Nephron progenitor cell (in vitro differentiated cells): ENCODE measurements at places on chromosomes 2 and 18.

GRCh38 chr2:65055422-65056214 is 598 bp upstream of the CEP68 start:
- H3K36me3 ChIP-seq, result peaks cover 16% of the 10 kb centered on the region
- DNase-seq, result peak; percentile 63
- H3K4me3 ChIP-seq, result peak overlapping the region; percentile 92
- peaks cover 14% of the 10 kb centered on the region for H3K27me3 ChIP-seq
- H3K27ac ChIP-seq, result no peak overlapping the region

DNA sequence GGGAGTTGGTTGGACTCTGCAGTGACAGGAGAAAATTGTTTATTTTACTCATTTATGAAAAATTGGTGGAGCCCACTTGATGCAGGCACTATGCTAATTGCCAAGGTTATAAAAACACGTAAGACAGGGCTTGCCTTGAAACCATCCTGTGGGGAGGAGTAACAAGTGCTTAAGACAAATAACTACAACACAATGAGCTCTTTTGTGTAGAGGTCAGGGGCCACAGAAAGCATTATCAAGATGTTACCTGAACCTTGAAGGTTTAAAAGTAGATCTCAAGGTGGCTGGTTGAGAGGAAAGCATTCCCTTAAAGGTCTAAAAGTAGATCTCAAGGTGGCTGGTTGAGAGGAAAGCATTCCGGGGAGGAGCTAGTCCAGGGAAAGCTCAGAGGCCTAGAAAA is 381.8 kb upstream of the POU3F3 start:
- no peaks in the 10 kb centered on the region for H3K36me3 ChIP-seq
- H3K27ac ChIP-seq, result no peak overlapping the region
- peaks cover 33% of the 10 kb centered on the region for H3K4me1 ChIP-seq
- DNase-seq, result no peak

DNA sequence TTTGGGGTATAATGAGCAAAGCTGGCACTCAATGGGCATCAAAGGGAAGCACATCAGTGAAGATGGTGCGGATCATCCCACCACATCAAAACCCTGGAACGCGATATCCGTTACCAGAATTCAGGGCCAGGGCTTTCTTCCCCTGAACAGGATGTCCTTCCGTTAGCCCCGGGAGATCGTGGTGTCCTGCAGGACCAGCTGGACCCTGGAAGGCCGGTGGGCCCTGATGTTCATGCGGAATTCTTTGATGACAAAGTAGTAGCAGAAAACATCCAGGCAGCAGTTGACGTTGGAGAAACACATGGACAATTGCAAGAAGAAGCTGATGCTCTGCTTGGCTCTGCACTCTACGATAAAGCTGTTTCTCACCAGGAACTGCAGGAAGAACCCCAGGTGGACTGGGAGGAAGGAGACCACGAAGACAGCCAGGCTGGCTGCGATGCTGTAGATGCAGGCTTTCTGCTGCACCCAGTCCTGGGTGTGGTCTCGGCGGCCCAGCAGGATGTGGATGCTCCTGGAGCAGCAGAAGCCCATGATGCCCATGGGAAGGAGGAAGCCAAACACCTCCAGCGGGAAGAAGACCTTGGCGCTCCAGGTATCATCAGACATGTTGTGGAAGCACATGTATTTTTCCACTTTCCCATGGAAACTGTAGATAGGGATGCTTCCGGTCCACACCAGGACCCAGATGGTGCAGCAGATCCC is 15.0 kb downstream of the GPR55 start:
- no peaks in the 10 kb centered on the region for H3K36me3 ChIP-seq
- H3K4me3 ChIP-seq, result no peak overlapping the region
- peaks cover 75% of the 10 kb centered on the region for H3K4me1 ChIP-seq
- peaks cover 4% of the 10 kb centered on the region for H3K27me3 ChIP-seq

- DNase-seq, result no peak
- peaks cover 63% of the 10 kb centered on the region for H3K36me3 ChIP-seq
- H3K27ac ChIP-seq, result no peak overlapping the region
- H3K4me3 ChIP-seq, result no peak overlapping the region
Measured at GRCh38 chr2:109558076-109558882, 55.5 kb downstream of the SEPTIN10 start.

DNA sequence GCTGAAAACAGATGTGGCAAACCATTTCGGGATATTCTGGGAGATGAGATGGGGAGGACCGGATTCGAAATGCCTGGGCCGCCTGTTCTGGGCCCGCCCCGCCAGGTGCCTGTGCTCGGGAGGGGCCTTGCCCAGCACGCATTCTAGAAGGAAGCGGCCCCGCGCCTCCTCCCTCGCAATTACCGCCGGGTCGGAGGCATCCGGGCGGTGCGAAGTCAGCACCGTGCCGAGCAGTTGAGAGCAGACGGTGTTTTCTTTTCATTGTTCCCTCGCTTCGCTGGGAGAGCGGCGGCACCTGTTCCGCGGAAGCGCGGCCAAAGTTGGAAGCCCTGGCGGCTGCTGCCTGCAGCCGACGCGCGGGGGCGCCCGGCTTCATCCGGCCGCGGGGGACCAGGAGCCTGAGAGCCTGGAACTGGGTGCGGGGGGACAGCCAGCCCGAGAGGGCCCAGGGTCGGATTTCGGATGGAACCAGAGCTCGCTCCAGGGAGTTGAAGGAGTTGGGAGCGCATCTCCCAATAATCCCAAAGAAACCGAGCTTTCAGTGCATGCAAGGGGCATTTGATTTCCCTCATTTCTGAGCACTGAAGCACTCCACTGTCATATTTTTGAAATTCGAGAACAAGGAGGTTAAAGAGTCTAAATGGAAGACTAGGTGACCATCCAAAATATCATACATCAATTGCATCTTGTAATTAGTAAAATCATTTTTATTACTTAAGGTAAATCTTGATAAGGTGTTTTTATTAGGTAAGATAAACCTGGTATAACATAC is 241.8 kb upstream of the RAB12 start:
- DNase-seq, result peak; percentile 73
- H3K36me3 ChIP-seq, result no peaks in the 10 kb centered on the region
- peaks cover 30% of the 10 kb centered on the region for H3K27me3 ChIP-seq

DNA sequence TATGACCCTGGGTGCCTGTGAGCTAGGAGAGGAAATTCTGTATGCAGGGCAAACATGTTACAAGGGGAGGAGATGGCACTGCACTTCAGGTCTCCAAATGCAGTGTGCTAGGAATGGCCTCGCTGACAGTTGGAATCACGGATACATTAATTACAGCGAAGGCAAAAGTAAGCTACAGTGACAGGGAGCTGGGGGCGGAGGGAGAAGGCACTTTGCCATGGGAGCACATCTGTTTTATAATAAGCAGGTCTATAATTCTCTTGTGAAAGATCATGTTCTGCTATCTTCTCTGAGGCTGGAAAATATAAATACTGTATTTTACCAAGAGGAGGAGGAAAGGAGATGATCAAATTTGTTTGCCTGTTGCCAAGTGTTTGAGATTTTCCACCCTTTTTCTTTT is 56.3 kb upstream of the FZD5 start:
- no peak overlapping the region for H3K4me3 ChIP-seq
- H3K27ac ChIP-seq, result no peak overlapping the region
- H3K27me3 ChIP-seq, result peaks cover 11% of the 10 kb centered on the region
- H3K36me3 ChIP-seq, result peaks cover 17% of the 10 kb centered on the region
- peaks cover 25% of the 10 kb centered on the region for H3K4me1 ChIP-seq

DNA sequence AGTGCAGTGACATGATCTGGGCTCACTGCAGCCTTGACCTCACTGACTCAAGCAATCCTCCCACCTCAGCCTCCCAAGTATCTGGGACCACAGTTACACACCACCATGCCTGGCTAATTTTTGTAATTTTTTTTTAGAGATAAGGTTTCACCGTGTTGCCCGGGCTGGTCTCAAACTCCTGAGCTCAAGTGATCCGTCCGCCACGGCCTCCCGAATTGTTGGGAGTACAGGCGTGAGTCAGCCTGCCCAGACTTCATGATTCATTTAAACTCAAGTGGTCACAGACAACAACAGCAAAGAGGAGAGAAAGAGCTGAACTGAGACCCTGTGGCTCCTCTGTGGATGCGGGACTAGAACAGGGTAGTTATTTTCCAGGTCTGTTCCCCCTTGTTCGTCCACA is 83.0 kb downstream of the TSHZ1 start:
- DNase-seq, result no peak
- no peaks in the 10 kb centered on the region for H3K27me3 ChIP-seq
- H3K36me3 ChIP-seq, result peaks cover 48% of the 10 kb centered on the region
- H3K27ac ChIP-seq, result peak overlapping the region; percentile 72
- no peak overlapping the region for H3K4me3 ChIP-seq
- H3K4me1 ChIP-seq, result peaks cover 9% of the 10 kb centered on the region

GRCh38 chr2:219648176-219648575 is 20.7 kb downstream of the SLC4A3 start:
- peaks cover 22% of the 10 kb centered on the region for H3K4me1 ChIP-seq
- no peak for DNase-seq
- peaks cover 26% of the 10 kb centered on the region for H3K27me3 ChIP-seq
- H3K36me3 ChIP-seq, result no peaks in the 10 kb centered on the region
- no peak overlapping the region for H3K27ac ChIP-seq

DNA sequence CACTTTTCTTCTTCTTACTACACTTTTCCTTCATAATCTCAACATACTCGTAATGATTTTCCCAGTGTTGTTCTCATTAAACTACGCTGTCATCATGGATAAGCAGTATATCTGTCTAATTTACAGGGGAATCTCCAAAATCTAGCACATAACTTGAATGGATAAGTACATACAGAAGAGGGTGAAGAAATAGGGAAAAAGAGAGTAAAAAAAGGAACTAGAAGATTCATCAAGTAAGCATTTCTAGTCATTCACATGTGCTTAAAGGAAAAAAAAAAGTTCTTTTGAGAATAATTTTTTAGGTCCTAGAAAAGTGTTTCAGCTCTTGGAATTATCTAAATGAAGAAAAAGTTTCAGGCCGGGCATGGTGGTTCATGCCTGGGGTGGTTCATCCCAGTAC is 51.6 kb downstream of the SRBD1 start:
- H3K4me3 ChIP-seq, result no peak overlapping the region
- DNase-seq, result no peak
- no peaks in the 10 kb centered on the region for H3K4me1 ChIP-seq

DNA sequence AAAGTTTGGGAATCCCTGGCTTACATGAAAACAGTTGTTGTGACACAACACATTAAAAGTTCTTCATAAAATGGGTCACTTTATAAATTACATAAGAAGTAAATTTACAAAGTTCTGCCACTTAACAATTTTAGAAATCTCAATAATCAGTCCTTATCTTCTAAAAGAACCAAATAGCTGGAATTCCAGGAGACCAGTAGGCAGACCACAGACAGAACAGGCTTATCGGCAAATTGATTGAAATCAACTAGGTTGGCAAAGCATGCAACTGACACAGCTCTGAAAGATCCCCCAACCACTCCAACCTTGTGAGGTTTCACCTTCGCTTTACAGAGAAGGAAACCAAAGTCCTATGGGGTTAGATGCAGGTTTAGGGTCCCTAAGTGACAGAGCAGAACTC is 103.0 kb downstream of the DNER start:
- no peaks in the 10 kb centered on the region for H3K4me1 ChIP-seq
- H3K4me3 ChIP-seq, result no peak overlapping the region
- H3K36me3 ChIP-seq, result no peaks in the 10 kb centered on the region
- no peak overlapping the region for H3K27ac ChIP-seq

GRCh38 chr2:96811917-96812316 is 4.2 kb upstream of the CNNM3 start:
- no peak overlapping the region for H3K4me3 ChIP-seq
- peaks cover 9% of the 10 kb centered on the region for H3K4me1 ChIP-seq
- no peak for DNase-seq
- peaks cover 9% of the 10 kb centered on the region for H3K27me3 ChIP-seq

DNA sequence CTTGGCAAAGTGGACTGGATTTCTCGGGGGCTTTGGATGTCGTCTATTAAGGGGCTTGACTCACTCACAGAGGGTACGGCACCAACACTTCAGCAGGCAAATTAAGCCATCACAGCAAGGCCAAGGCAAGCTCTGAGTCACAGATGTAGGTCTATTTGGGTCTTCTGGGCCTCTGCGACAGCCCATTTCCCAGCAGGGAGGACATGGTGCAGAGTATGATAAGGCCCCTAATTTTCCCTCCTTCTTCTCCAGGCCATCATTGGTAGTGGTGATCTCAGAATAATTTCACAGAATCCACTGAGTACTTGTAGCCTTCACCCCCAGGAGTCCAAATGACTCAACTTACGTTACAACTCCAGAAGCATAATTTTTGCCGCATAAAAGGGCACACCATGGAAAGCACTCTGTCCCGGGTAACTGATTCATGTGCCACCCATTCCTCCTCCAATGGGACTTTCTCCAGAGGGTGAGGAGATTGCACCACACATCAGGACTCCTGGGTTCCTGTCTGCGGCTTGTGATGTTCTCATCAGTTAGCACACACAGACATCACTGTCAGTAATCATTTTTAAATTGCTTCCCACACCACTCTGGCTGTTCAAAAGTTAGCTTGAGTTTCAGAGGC is 164.9 kb downstream of the TXNL1 start:
- no peaks in the 10 kb centered on the region for H3K36me3 ChIP-seq
- H3K4me3 ChIP-seq, result no peak overlapping the region
- no peaks in the 10 kb centered on the region for H3K27me3 ChIP-seq
- H3K4me1 ChIP-seq, result peaks cover 11% of the 10 kb centered on the region
- H3K27ac ChIP-seq, result no peak overlapping the region

DNA sequence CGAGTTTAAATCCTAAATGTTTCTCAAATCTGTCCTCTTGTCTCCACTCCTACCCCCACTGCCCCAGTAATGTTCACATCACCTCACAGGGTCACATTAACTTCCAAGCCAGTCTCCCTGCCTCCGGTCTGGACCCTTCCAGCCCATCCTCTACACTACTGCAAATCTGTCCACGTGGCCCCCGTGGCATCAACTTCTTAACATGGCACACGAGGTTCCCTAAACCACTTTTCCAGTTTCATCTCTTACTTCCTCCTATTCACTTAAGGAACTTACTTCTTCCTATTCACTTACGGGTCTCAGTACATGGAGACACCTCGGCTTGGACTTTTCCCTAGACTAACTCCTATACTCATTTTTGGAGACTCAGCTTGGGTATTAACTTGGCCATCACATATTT is 27.0 kb downstream of the MRPL33 start:
- no peak overlapping the region for H3K27ac ChIP-seq
- no peaks in the 10 kb centered on the region for H3K36me3 ChIP-seq
- H3K4me3 ChIP-seq, result no peak overlapping the region
- H3K27me3 ChIP-seq, result peaks cover 2% of the 10 kb centered on the region
- no peaks in the 10 kb centered on the region for H3K4me1 ChIP-seq

GRCh38 chr2:117692001-117692763 is 122.3 kb upstream of the DDX18 start:
- no peak for DNase-seq
- no peak overlapping the region for H3K4me3 ChIP-seq
- no peak overlapping the region for H3K27ac ChIP-seq
- H3K27me3 ChIP-seq, result peaks cover 3% of the 10 kb centered on the region
- peaks cover 5% of the 10 kb centered on the region for H3K4me1 ChIP-seq
- no peaks in the 10 kb centered on the region for H3K36me3 ChIP-seq
